ENCODE measurements at places on chromosomes 3 and 15.

DNA sequence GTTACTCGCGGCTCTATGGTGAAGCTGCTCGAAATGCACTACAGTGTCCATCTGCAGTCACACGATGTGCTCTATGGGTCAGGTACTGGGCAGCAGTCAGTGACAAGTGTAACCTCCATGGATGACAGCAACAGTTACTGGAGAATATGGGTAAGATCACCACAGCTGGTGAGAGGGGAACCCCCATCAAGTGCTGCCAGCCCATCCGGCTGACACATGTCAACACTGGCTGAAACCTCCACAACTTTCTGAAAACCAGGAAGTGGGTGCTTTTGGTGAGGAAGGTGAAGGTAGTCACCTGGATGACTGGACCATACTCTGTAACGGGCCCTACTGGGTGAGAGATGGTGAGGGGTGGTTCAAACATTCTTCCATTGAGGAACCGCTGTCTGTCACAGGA is 87.4 kb upstream of the C15orf39 start:
- DNase-seq: no peak

DNA sequence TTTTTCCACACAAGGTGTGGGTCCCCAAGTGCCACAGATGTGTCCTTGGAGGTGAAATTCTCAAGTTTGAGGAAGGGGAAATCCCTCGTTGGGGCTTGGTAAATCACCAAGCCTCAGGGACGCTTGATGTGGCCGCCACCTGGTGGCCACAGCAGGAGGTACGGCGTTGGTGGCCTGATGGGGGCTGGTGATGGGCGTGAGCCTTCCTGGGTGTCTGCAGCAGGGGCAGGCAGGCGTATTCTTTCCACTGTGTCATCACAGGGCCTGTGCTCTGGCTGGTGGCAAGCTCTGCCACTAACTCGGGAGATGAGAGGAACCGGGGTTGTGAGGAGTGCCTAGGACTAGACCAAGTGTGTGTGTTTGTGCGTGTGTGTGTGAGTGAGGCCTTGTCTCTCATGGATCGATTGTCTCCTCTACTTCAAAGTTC is 4.2 kb downstream of the ACOX2 start:
- DNase-seq: peak; percentile 87

GRCh38 chr3:129619726-129620162 is 13.3 kb upstream of the PLXND1 start:
- DNase-seq: no peak

- no peak for DNase-seq
These were observed 131.1 kb upstream of the GADL1 start for GRCh38 chr3:31025541-31025940.

- DNase-seq: no peak
These were observed 1076.1 kb downstream of the AGBL1 start for GRCh38 chr15:87155771-87156170.

GRCh38 chr3:133965906-133966305 is 63.8 kb downstream of the SLCO2A1 start:
- DNase-seq: no peak

DNA sequence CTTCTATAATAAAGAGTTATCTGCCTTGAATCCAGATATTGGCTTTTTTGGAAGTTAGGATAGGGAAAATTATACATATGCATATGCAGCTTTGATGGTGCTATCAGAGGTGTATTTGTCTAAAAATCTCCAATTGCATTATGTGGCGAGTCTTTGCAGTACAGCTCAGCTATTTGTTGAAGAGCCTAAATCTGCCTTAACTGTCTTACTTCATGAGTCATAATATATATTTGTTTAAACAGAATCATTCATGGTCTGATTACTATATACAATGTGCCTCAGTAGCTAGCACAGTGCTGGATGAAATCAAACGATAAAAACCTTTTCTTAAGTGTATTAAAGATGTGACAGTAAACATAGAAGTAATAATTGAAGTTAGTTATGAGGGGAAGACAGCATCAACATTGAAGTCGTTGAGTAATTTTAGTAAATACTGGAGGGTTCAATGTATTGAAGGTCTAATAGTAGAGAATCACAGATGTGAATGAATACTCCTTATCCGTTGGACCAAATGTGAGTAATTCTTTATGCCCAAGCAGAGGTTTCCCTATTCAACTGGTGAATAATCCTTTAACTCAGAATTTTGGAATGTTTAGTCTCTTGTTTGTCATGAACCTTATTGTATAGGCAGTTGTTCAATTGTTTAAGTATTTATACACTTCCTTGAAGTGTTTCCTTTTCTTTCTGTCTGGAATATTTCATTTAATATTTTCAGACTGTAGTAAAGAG is 74.8 kb upstream of the NAALADL2 start:
- no peak for DNase-seq

DNA sequence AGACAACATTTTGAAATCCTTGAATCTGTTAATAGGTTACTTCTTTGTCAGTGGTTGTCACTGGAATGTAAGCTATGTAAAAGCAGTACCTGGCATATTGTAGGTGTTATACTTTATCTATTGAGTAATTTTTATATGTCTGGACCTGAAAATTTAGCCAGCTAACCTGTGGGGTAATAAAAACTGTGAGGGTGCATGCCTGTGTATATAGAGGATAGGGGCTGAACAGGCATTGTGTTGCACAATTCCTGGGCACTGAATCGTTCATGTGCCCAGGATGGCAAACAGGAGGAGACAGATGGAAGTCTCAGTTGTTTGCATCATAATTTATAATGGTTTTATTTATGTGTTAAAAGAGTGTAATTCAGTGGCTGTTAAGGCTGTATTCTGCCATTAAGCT is 67.1 kb downstream of the ARMC8 start:
- DNase-seq: no peak

DNA sequence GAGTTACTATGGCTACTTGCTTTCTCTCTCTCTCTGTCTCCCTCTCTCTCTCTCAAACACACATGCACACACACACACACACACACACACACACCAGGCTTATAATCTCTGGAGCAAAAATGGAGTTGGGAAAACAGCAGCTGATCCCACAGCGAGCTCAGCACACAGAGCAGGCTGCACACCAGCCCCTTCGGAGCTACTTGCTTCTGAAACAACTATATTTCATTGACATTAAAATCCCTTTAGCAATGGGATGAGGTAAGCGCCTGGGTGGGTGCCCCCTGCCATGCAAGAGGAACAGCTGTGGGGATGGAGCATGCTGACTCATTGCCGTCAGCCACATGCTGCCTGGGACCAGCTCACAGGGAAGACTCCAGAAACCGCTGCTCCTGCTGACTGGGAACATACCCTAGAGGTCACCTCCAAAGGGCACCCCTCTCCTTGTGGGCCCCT is 45.7 kb downstream of the B3GNT5 start:
- no peak for DNase-seq

DNA sequence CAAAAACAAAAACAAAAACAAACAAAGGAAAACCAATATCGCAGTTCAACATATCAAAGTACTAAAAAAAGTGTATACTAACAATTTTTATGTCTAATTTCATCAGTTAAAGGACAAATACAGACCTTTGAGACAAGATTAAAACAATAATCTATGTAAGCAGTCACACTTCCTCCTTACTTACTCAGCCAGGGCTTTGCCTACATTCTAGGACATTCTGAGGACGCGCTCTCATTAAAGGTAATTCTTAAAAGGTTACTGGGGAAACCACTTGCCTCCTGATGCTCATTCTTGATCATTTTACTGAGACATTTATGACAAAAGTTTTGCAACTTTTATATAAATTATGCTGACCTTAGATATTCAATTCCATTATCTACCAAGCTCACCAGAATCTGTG is 93.4 kb downstream of the CBLB start:
- no peak for DNase-seq

DNA sequence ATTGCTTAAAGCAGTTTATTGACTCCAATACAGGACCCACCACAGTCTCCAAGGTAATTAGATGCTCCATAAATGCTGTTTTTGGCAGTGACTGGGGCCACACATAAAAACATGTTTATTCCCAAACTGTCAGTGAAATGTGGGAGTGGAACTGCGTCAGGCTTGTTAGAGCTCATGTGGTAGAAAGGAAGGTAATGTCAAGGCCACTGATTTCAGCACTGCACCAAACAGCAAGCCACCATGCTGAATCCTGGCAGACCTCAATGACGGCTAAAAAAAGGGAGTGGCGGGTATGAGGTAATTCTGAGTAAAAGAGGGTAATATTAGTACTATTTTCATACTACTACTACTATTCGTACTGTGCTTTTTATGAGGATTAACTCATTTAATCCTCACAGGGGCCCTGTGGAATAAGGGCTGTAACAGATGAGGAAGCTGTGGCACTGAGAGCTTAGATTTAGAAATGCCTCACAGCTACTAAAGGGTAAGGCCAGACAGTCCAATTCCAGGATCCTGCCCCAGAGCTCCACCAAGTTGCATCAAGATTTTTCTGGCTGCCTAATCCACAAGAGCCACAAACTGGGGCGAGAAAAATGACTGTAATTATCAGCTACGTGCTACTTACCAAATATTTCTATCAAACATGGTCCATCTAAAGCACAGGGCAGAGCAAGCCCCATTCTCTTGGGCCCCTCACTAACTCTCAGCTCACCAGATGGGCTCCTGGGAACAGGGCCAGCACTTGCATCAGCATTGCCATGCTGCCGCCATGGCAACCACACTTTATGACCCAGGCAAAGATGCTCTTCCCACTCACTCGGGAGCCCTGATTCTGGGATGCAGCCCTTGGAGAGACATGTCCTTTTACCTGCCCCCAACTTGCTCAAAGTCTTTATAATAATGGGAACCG is 83.6 kb upstream of the SPATA12 start:
- peak; percentile 96 for DNase-seq

DNA sequence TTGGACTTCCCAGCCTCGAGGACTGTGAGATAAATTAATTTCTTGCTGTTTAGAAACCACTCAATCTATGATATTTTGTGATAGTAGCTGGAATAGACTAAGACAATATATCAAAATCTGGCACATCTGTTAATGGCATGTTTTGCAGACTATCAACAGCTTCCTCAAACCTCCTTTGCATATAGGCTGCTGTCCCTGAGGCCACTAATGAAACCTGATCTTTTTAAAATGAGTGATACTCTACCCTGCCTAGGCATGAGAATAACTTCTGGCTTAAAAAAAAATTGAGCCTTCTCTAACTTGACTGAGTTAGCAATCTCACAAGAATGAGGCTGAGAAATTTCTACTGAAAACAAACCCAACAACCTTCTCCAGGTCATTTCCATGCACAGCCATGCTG is 176.0 kb upstream of the CRBN start:
- no peak for DNase-seq

DNA sequence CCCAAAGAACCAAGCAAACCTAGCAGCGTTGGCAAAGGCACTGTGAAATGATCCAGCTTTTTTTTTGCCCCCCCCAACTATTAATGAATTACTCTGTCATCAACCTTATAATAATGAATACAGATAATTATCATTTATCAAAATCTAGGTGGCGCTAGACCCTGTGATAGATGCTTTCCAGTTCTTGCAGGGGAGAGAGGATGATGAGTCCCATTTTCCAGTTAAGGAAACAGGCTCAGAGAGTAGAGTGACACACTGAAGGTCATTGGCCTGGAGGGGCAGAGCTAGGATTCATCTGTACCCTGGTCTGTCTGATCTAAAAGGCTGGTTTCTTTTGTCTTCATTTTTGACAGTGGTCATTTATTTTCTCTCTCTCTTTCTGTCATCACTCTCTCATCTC is 5.0 kb downstream of the ACOX2 start:
- DNase-seq: no peak

GRCh38 chr3:182524711-182525401 is 268.4 kb upstream of the ATP11B start:
- peak; percentile 40 for DNase-seq

DNA sequence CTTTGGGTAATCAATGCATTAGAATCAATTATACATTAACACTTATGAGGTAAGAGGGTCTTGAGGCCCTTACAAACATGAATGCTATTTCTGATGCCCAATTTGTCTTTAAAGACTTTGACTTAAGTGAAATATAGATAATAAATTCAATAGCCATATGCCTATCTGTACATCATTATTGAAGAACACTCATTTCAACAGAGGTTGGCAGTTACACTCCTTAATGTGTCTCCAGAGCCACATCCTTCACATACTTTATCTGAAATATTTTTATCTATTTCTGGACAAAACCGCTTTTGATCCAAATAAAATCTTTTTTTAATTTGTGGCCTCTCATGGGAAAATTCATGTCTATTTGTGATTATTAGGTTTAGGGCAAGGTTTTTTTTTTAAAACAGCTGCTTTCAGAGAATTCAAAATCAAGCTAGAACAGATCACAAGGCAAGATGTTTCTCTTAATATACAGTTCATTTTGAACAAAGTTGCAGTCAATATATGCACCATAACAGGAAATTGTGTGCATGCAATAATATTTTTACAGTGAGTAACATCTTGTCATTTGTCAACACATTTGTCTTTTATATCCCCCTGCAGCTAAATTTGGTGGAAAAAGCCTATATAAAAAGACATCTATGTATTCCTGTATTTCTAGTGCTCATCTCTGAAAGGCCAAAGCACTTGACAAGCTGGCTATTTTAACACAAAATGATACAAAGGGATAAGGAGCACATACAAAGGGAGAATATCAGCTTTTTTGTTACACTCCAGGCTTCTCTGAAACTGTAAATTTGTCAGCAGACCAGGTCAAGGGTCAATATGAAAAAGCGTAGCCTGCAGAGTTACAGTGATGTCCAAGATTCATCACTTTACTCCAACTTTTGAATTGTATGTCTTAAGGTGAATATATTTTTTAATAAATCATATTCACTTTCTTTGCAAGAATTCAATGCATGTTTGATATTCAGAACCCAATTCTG is 146.2 kb upstream of the DPH6 start:
- no peak for DNase-seq

DNA sequence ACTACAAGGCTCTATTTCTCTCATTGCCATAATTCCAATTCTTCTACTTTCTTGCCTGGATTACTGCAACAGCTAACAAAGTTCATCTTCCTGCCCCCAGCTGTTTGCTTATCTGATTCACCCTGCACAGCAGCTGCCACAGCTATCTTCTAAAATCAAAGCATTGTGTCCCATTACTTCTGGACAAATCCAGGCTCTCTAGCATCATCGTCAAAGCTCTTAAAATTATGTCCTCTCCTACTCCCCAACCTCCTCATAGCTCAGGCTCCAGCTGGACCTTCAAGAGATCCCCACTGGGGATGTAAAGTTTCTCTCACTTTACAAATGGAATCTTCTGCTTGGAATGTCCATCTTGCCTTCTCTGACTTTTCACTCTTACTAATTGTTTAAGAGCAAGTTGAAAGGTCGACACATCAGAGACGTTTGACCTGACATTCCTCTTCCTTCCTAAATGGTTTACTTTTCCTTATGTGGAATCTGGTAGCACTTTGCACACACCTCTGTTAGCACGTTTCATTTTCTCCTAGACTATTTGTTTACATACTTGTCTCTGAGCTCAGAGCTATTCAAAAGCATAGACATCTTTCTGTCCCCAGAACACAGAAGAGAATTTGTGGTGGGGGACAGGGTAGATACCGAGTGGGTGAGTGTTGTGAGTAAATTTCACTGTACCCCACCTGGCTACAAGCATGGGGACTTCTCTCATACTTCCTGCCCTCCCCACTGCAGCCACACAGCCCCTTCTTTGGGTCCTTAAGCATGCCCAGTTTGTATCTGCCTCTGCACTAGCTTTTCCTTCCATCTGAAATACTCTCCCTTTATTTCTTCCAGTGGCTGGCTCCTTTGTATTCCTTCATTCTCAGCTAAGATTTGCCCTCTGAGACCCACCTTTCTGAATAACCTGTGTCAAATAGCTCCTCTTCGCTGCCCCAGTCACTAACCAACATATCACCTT is 77.9 kb downstream of the SERPINI1 start:
- DNase-seq: no peak

Measured in spinal cord (tissue), 10 donors.